Activated T-helper 17 cell treated with anti-CD3 and anti-CD28 coated beads, Interleukin-2, amount 50 U/mL, for 72 hours (primary cell): ENCODE measurements at places on chromosomes 1 and 21. TPM values are rescaled to one million over a fixed set of nuclear protein-coding genes. Genes with fewer than 3 reads are reported as not detected.
A peak's percentile ranks its signal among the peaks of the same experiment; 100 is the strongest.

- no peak for ATAC-seq
Observed at GRCh38 chr1:98854137-98854536, 150.5 kb downstream of the PLPPR5 start.

- peak; percentile 34 for ATAC-seq
Observed at GRCh38 chr1:178684542-178685000, 40.5 kb upstream of the RALGPS2 start.

FAM229A gene
- 7.7 TPM for total RNA-seq

DNA sequence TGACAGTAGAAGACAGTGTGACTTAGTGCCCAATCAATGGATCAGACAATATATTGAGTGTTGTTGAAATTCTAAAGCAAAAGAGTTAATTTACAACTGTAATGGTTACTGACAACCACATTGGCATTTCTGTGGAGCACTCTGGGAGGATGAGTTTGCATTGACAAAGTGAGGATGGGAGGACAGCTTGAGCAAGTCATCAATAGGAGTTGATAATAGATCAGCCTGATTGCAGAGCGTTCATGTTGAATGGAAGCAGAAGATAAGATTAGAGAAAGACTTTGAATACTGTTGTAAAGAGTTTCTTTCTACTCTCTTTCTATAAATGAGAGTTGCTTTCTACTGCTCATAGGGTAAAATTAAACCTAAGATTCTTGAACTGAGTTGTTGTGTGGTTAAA lies 3.9 kb downstream of the EEIG2 start:
- no peak for ATAC-seq

- no peak for ATAC-seq
Observed at GRCh38 chr1:211621447-211622198, 42.7 kb upstream of the SLC30A1 start.

- no peak for ATAC-seq
Observed at GRCh38 chr1:163069142-163069541, at the start of gene RGS4. RGS4 (plus strand) TSS chr1:163069361; CDS start chr1:163069485, 124 bp downstream.

OR2G6 gene
- total RNA-seq, result not detected

- ATAC-seq, result peak; percentile 45
Observed at GRCh38 chr1:227869851-227870305, 54.4 kb downstream of the PRSS38 start.

LCE1E gene
- not detected for total RNA-seq

DNA sequence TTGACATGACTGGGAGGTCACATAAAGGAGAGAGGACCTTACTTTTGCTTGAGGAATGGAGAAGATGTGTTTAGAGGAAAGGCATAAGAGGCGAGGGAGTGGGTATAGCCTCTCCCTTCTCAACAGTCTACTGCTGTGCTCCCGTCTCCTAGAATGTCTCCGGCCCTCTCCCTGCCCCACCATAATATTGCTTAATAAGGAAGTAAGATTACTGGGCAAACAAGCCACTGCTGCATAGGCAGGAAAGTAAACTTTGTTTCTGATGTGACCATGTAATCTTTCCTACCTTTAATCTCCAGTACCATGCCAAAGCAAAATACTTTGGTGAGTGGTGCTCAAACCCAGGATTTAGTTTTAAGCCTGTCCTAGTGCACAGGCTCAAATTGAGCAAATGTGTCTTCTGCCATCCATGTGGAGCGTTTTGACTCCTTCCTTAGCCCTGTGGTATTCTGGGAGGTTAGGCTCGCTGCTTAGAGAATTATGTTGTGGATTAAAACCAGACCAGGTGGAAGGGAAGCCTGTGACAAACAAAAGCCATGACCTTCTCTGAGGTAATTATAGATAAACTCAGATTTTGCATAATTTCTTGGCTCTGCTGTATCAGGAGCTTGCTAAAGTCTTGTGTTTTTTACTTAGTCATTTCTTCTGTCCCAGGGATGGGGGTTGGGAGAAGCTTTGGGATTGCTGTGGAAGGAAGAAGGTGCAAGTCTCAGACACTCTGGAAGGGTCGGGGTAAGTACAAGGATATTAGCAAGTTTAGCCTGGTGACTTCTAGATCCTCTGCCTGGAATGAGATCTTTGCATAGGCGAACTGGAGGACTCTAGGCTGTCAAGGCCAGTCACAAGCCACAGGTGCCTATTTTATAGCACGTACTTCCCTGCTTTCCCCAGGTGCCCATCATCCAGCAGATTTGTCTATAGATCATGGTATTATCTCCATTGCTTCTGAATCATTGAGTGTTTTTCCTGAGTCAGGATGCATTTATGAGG lies 34.5 kb upstream of the DIPK1A start:
- ATAC-seq, result no peak

LRRC38 gene
- not detected for total RNA-seq

AMY2A gene
- not detected for total RNA-seq

GRCh38 chr1:112548547-112548946 lies 39.8 kb downstream of the WNT2B start:
- ATAC-seq, result no peak

DNA sequence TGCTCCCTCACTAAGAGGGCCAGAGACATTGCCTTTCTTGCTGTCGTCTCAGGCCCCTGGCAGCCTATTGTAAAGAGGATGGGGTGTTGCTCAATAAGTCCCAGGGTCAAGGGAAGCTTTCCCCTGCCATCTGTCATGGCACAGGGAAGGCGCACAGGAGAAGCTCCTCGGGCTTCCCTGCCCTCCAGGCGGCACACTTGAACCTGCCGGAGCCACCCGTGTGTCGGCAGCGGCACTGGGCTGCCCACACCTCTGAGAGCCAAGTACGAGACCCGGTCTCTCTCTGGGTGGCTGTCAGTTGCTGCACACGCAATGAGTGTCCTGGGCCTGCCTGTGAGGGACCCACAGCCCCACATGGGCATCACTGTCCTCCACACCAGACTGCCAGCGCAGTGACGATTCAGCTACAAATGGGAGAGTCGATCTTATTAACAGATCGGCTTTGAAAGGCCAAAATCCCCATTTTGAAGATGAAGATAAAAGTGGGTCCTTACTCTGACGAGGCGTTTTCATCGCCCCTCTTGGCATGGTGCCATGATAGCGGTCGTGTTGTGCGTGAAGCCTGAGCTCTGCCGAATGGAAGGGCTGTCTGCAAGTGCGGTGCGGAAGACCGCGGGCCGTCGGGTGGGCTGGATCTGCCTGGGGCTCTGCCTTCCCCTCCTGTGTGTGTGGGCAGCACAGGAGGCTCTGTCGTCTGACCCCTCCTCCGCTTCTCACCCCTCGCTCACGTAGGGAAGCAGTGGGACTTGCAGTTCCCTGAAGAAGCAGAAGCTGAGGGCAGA lies 29.2 kb upstream of the PDXK start:
- ATAC-seq, result no peak

- ATAC-seq, result no peak
Observed at GRCh38 chr1:230542681-230543080, 99.6 kb upstream of the COG2 start.

CD1B gene
- total RNA-seq, result not detected

DNA sequence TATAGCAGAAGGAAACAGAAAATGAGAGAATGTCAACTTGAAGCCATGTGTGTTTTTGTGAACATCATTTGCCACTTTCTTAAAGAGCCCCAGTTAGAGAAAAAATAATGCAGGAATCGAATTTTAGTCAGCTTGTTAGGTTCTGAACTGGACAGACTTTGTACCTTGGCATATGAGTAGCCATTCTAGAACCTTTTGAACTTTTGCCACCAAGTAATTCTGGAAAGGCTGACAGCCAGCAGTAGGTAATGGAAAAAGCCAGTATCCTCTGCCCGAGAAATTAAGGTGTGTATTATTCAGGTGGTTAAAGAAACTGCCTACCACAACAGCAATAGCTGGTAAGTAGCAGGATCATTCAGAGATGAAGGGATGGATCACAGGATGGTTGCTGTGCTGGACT lies 20.7 kb downstream of the LRRC8D start:
- ATAC-seq, result no peak

INAVA gene
- total RNA-seq, result 0.19 TPM

DNA sequence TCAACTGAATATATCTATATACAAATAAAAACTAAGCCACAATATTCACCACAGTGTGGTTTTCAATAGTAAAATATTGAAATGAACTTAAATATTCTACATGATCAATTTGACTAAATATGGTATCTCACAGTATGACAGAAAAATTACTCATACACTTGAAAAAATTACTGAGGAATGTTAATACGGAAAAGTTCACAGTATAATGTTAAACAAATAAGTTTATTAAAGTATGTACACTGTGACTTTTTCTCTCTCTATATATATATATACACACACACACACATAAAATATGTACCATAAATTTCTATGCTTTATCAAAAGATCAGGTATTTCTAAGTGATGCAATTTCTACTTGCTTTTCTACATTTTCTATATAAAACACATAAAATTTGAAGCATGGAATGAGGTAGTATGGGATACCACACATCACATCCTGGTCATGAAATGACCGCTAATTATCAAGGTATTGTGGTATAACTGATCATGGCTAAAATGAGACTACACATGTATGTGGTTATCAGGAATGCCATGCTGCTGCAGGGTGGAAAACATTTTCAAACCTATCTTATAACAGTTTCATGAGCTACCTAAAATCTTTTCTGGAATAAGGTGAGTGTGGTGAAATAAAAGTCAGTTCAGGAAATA lies 102.3 kb downstream of the CDC42BPA start:
- no peak for ATAC-seq

TIE1 gene
- total RNA-seq, result 0.61 TPM

DNA sequence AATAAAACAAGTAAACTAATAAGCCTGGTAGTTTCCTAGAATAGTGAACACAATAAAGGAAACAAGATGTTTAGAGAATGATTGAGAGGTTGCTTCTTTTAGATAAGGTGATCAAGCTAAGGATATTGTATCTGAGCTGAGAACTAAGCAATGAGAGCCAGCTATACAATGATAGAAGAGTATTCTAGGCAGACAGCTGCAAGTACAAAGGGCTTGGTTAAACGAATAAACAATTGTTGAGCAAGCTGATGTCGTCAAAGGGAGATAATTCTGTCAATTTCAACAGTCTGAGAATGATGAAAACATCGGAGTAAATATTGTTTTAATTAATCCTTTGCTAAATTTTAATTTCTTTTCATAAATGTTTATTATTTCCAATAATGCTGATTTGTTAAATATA lies 5.5 kb upstream of the FH start:
- no peak for ATAC-seq

- ATAC-seq, result no peak
Observed at GRCh38 chr1:42135426-42135825, 17.8 kb upstream of the GUCA2B start.
